Thymus (tissue), 14 donors: ENCODE measurements at places on chromosomes 5 and 9. TPM values are rescaled to one million over a fixed set of nuclear protein-coding genes. Genes with fewer than 3 reads are reported as not detected.

Gene SMIM23
- 0.02 TPM for polyA plus RNA-seq

DNA sequence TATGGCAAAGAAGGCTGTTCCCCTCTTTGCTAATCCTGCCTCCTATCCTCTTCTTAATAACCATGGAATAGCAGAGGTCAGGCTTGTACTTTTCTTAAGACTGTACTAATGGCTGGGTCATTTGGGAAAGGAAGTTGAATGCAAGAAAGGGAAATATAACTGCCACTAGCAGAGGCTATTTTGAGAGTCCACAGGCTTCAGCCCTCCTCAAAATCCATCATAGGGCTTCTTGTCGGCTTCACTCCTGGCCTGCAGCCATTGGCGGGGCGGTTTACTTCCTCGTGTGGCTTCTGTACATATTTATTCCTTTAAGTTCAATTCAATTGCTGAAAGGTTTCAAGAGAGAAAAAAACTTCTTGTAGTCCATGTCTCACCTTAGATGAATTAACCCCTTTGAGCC lies 2.8 kb upstream of the PARP8 start:
- no peak for DNase-seq

DNA sequence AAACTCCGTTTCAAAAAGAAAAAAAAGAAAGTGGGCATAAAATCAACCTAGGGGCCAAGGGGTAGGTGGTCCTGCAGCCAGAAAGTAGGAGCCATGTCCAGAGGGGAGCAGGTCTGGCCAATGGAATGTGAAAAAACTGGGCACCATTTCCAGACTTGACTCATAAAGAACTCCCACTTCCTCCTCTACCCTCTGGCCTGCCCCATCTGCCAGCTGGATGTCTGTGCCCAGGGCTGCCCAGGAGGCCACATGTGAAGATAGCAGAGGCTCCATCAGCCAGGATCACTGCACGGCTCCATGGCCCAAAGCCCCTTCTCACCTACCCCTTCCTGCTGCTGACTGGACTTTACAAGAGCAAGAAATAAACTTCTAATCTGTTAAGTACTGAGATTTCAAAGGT lies 42.1 kb upstream of the EEIG1 start:
- no peak for DNase-seq

- DNase-seq = no peak
Observed at GRCh38 chr9:107587191-107587963, 97.8 kb upstream of the KLF4 start.

- no peak for DNase-seq
Observed at GRCh38 chr5:78661044-78661443, 12.5 kb upstream of the LHFPL2 start.

DNA sequence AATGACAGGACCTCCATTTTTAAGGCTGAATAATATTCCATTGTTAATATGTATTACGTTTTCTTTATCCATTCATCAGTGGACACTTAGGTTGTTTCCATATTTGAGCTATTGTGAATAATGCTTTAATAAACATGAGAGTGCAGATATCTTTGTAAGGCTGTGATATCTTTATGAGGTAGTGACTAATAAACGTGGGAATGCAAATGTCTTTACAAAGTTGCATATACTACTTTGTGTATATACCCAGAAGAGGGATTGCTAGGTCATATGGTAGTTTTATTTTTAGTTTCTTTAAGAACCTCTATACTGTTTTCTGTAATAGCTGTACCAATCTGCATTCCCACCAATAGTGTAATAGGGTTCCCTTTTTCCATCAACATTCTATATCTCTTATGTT lies 148.7 kb downstream of the FOCAD start:
- no peak for DNase-seq
